ENCODE measurements at places on chromosomes 5 and 9. TPM values are rescaled to one million over a fixed set of nuclear protein-coding genes. Genes with fewer than 3 reads are reported as not detected.

GRCh38 chr9:122857815-122858214 lies 29.4 kb upstream of the PDCL start:
- DNase-seq = no peak
- peaks cover 40% of the 10 kb centered on the region for H3K36me3 ChIP-seq
- H3K27me3 ChIP-seq = no peaks in the 10 kb centered on the region

DNA sequence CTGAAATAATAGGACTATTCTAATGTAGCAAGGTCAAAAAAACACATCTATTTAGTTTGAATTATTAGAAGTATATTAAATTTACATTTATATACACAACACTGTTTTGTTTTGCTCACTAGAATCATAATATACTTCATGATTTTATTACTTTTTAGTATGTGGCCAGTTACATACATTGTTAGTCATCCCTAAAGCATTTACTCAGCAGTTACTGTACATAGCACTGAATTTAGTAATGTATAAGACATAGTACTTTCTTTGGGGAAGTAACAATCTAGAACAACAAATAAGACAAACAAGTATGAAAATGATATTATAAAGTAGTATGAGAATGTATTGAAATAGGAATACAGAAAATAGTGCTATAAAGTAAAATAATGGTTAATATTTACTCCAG lies 28.2 kb downstream of the ERCC8 start:
- H3K4me1 ChIP-seq = no peaks in the 10 kb centered on the region
- H3K36me3 ChIP-seq = peaks cover 47% of the 10 kb centered on the region
- no peak overlapping the region for H3K27ac ChIP-seq
- H3K27me3 ChIP-seq = no peaks in the 10 kb centered on the region
- no peak for DNase-seq
- no peak overlapping the region for H3K4me3 ChIP-seq

DNA sequence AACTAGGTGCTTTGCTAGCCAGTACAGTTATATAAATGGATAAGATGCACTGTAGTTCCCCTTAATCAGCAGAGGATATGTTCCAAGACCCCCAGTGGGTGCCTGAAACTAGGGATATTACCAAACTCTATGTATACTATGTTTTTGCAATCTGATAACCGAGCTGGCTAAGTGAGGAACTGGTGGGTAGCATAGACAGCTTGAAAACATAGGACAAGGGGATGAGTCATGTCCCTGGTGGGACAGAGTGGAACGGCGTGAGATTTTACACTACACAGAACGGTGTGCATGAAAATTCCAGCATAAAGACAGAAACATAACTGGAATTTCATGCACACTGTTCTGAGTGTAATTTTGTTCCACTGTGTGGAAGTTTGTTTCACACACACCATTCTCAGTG lies 86.9 kb downstream of the BASP1 start:
- no peaks in the 10 kb centered on the region for H3K4me1 ChIP-seq
- no peaks in the 10 kb centered on the region for H3K27me3 ChIP-seq
- no peak overlapping the region for H3K27ac ChIP-seq
- H3K4me3 ChIP-seq = no peak overlapping the region
- H3K36me3 ChIP-seq = no peaks in the 10 kb centered on the region

- H3K4me3 ChIP-seq = no peak overlapping the region
- no peaks in the 10 kb centered on the region for H3K4me1 ChIP-seq
- no peak overlapping the region for H3K27ac ChIP-seq
- no peak for DNase-seq
Observed at GRCh38 chr5:154851351-154851750, 948 bp upstream of the FAXDC2 start.

DNA sequence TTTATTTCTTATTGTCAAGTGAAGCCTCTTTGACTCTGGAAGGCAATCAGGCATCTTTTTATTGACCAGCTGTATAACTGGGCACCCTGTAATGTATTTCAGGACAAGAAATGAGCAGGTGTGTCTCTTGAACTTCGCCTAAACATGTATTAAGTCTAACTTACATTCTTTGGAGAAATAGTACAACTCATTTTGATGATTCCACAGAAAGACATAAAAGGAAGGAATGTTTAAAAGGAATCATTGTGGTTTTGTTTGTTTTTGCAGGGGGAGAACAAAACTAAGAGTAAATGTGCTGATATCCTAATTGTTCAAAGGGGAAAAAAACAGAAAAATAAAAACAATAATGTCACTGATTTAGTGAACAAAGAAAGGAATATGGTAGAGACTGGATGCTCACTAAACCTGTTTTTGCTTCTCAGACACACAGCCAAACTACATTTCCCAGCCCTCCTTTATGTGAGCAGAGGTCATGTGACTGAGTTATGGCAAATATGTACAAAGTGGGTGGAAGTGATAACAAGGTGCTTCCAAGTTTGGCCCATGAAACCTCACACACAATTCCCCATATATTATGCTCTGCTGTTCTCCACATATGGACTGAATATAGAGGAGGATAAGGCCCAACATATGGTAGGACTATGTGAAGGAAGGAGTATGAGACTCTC lies 150.6 kb upstream of the ACOT12 start:
- peaks cover 2% of the 10 kb centered on the region for H3K4me1 ChIP-seq
- H3K27me3 ChIP-seq = no peaks in the 10 kb centered on the region
- H3K4me3 ChIP-seq = no peak overlapping the region

The SLC36A2 gene
- not detected for total RNA-seq

DNA sequence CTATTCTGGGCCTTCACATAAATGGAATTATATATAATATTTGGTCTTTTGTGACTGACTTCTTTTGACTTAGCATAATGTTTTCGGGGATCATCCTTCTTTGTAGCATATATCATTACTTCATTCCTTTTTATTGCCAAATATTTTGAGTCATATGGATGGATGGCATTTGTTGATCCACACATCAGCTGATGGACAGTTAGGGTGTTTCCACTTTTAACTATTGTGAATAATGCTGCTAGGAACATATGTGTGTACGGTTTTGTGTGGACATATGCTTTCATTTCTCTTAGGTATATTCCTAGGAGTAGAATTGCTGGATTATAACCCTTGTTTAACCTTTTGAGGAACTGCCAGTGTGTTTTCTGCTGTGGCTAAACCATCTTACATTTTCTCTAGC lies 249.6 kb downstream of the FANCC start:
- H3K4me1 ChIP-seq = no peaks in the 10 kb centered on the region
- no peak overlapping the region for H3K27ac ChIP-seq
- DNase-seq = no peak
- no peaks in the 10 kb centered on the region for H3K27me3 ChIP-seq

The FOXD4L6 gene
- total RNA-seq = not detected

GRCh38 chr5:174535669-174536068 lies 188.7 kb upstream of the MSX2 start:
- peaks cover 3% of the 10 kb centered on the region for H3K27me3 ChIP-seq
- no peak for DNase-seq
- no peaks in the 10 kb centered on the region for H3K36me3 ChIP-seq

DNA sequence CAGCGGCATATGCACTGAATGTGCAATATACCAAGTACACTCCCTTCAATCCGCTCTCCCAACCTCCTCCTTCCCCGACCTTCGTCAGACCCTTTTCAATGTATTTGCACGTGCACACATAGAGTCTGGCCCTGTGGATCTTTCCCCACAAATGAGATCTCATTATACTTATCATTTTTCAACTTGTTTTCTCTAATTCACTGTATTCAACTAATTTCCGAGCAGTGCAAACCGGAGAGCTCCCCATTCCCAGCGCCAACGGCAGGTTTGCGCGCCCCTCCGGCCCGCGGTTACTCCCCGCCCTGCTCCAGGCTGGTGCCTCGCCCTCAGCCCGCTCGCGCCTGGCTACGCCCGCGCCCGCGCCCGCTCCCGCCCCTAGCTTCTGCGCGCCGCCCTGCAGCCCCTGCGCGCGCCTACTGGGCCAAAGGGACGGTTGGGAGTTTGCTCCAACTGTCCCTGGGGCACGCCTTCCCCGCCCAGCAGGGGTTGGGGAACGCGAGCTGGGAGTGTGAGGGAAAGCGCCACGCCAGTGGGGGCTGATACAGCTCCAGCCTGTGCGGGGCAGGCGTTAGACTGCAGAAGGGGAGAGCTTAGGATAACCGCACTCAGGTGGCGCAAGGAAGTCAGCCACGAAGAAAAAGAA lies 3.3 kb upstream of the CDC20B start:
- peaks cover 88% of the 10 kb centered on the region for H3K27me3 ChIP-seq
- peak; percentile 62 for DNase-seq
- H3K4me3 ChIP-seq = peak overlapping the region; percentile 80
- peaks cover 30% of the 10 kb centered on the region for H3K4me1 ChIP-seq

The NAA35 gene
- 26.2 TPM for total RNA-seq

DNA sequence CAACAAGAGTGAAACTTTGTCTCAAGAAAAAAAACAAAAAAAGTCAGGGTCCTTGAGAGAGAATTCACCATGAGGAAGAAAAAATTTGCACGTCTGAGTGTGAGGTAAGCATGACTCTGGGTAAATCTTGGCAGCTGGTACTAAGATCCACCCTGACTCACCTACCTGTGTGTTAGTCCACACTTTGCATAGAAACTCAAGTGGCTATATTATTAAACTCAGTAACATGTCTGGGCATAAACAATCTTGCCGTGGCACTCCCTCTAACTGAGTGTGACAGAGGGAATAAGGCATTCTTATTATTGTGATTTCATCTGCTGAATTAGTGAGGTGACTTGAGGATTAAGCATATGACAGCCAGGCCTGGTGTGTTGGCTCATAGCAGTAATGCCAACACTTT lies 259.4 kb upstream of the VLDLR start:
- H3K4me3 ChIP-seq = no peak overlapping the region
- H3K27ac ChIP-seq = no peak overlapping the region
- no peaks in the 10 kb centered on the region for H3K4me1 ChIP-seq
- H3K36me3 ChIP-seq = no peaks in the 10 kb centered on the region
- DNase-seq = no peak

The PHYHD1 gene
- 1.6 TPM for total RNA-seq

DNA sequence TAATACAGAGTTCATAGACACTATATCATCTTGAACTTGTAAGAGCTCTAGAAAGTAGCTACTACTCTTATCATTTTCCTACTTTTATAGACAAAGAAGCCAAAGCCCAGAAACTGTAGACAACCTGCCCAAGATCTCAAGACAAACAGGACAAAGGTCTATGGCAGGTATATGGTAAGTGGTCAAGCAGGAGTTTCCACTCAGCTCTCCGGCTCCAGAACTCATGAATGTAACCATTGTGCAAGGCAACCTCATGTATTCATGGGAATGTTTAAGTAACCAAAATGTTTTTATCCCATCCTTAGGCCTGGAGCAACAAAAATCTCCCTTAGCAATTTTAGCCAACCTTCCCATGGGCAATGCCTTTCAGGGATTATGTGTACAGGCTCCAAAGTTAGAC lies 163.4 kb upstream of the PUM3 start:
- no peaks in the 10 kb centered on the region for H3K36me3 ChIP-seq
- no peaks in the 10 kb centered on the region for H3K27me3 ChIP-seq
- H3K4me1 ChIP-seq = no peaks in the 10 kb centered on the region
- no peak overlapping the region for H3K27ac ChIP-seq
- DNase-seq = no peak

GRCh38 chr9:78358329-78359051 lies 61.6 kb downstream of the PSAT1 start:
- no peak for DNase-seq
- H3K27me3 ChIP-seq = peaks cover 4% of the 10 kb centered on the region
- no peak overlapping the region for H3K27ac ChIP-seq
- H3K36me3 ChIP-seq = peaks cover 2% of the 10 kb centered on the region
- H3K4me3 ChIP-seq = no peak overlapping the region
- no peaks in the 10 kb centered on the region for H3K4me1 ChIP-seq

- H3K36me3 ChIP-seq = peaks cover 27% of the 10 kb centered on the region
- H3K4me1 ChIP-seq = no peaks in the 10 kb centered on the region
- no peak overlapping the region for H3K4me3 ChIP-seq
Observed at GRCh38 chr9:20786807-20787206, 102.7 kb downstream of the FOCAD start.

GRCh38 chr5:21791304-21791703 lies 1061.8 kb downstream of the CDH12 start:
- no peak overlapping the region for H3K4me3 ChIP-seq
- H3K4me1 ChIP-seq = no peaks in the 10 kb centered on the region
- no peak for DNase-seq
- no peaks in the 10 kb centered on the region for H3K36me3 ChIP-seq

The AMBP gene
- not detected for total RNA-seq

DNA sequence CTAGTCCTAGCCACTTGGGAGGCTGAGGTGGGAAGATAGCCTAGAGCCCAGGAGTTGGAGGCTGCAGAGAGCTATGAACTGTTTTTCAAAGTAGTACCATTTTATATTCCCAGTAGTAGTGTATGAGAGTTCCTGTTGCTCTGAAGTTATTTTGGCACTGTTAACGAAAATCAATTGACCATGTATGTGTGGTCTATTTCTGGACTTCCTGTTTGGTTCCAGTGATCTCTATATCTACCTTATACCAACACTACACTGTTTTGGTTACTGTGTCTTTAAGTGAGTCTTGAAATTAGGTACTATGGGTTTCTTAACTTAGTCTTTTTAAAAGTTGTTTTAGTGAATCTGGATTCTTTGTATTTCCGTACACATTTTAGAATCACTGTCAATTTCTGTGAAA lies 13.6 kb downstream of the SLF1 start:
- H3K4me1 ChIP-seq = peaks cover 10% of the 10 kb centered on the region
- H3K27ac ChIP-seq = no peak overlapping the region
- no peak overlapping the region for H3K4me3 ChIP-seq
- no peak for DNase-seq

DNA sequence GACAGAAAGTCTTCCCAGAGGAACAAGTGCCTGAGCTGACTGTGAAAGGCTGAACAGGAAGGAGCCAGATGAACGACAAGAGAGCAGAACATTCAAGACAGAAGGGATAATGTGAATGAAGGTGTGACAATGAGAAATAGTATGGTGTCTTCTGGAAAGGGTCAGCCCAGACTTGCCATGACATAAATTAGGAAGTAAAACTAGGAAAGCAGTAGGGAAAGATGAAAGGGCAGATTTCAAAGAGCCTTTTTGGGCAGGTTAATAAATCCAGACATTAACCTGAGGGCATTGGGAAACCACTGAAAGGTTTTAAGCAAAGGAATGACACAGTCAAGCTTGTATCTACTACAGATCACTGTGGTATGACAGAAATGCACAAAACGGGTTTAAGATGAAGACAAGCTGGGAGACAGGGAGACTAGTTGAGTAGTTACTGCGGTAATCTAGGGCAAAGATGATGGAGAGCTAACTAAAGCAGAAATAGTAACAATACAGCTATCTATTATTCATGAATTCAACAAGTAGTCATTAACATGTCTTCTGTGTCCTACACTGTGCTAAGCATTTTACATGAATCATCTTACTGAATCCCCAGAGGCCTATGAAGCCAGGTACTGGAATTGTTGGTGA lies 580.9 kb upstream of the WWC1 start:
- H3K4me1 ChIP-seq = no peaks in the 10 kb centered on the region
- no peaks in the 10 kb centered on the region for H3K27me3 ChIP-seq
- H3K36me3 ChIP-seq = no peaks in the 10 kb centered on the region
- no peak for DNase-seq
- no peak overlapping the region for H3K4me3 ChIP-seq

The NHP2 gene
- 113 TPM for total RNA-seq

The BRD3 gene
- 50.7 TPM for total RNA-seq

GRCh38 chr5:168401880-168402279 lies 84.4 kb upstream of the RARS1 start:
- no peaks in the 10 kb centered on the region for H3K36me3 ChIP-seq
- H3K27ac ChIP-seq = no peak overlapping the region
- DNase-seq = no peak

- peaks cover 4% of the 10 kb centered on the region for H3K27me3 ChIP-seq
- H3K36me3 ChIP-seq = no peaks in the 10 kb centered on the region
- no peak overlapping the region for H3K4me3 ChIP-seq
- H3K4me1 ChIP-seq = peaks cover 9% of the 10 kb centered on the region
- no peak overlapping the region for H3K27ac ChIP-seq
Observed at GRCh38 chr5:160270704-160271103, 41.4 kb downstream of the FABP6 start.

- DNase-seq = no peak
- no peaks in the 10 kb centered on the region for H3K36me3 ChIP-seq
- no peak overlapping the region for H3K4me3 ChIP-seq
- no peak overlapping the region for H3K27ac ChIP-seq
- no peaks in the 10 kb centered on the region for H3K27me3 ChIP-seq
- H3K4me1 ChIP-seq = no peaks in the 10 kb centered on the region
Observed at GRCh38 chr5:28512648-28513047, 1474.3 kb upstream of the CDH9 start.

Data from activated naive CD8-positive, alpha-beta T cell treated with anti-CD3 and anti-CD28 coated beads, Interleukin-2, amount 10 ng/mL, durations not matched to agents 7 days and 5 days (primary cell).